Activated T-helper 1 cell treated with anti-CD3 and anti-CD28 coated beads, Interleukin-12 subunit alpha, Interleukin-12 subunit beta, Interleukin-2, Interleukin-4 antibody, amounts not matched to agents 30 ng/mL and 10 ng/mL and 1 ng/mL, durations not matched to agents 14 hours and 24 hours and 36 hours (primary cell): ENCODE measurements at places on chromosomes 6 and 20.

DNA sequence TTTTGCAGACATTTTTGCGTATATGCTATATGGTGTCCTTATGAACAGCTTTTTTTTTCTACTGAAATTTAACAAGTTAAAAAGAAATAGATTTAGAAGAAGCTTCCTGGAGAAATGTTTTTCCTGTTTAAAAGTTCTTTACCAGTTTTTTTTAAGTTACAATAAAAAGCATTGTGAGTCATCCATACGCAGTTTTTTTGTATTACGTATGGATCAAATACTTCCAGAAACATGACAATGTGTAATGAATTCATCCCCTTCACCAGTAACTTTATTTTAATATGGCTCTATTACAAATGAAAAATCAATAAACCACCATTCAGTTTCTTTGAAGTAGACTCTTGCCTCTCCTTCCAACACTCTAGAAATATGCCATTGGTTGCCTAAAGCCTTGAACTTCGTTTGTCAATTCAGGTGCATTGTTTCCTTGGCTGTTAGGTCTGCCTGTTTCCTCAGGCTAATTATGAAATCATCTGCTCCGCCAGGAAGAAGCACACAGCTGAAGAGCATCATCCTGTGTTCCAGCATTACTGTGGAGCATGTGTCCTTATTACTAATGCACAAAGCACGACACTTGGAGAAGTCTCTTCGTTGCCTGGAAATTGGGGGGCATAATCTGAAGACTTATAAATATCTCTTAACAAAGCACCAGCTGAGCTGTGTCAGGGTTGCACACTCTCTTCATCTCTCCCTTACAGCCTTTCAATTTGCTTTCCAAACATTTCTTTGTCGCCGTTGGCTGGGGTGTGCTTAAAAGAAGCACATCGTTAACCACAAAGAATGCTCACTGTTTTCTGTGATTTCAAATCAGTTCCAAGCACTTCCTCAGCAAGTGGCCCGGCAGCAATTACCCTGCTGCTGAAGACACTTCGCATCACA, 9.6 kb downstream of the MOXD1 start:
- DNase-seq, result no peak

DNA sequence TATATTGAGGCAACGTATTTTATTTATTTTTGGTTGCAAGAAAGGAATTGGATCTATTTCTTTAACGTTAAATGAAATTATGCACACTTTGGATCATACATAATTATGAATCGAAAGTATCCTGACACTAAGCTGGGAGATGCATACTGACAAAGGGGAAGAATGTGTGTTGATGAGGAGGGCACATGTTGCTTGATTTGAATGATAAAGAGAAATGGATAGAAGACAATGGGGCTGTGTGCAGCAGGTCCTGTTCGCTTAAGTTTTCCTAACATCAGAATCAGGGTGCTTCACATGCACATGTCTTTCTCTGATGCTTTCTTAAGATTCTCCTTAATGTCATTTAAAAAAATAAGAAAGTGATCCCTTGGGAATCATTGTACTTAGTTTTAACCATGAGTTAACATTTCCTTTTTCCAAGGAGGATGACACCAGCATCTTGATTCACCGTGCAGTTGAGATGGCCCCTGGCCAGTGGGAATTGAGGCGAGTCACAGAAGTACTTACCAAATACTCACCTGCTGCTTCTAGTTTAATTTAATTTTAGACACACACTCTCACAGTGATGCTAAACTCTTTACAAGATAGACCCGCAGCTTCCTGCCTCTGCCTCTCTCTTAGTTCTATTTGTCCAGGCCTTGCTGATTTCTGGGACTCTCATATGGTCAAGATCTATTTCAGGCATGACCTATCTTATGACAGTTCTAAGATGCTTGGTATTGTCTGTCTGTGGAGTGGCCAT, 116.5 kb downstream of the CLIC5 start:
- no peak for DNase-seq

- DNase-seq, result no peak
Observed at GRCh38 chr6:16277101-16277981, 39.0 kb downstream of the GMPR start.

- DNase-seq, result no peak
Observed at GRCh38 chr6:66496659-66497058, 789.6 kb upstream of the EYS start.

GRCh38 chr6:88361754-88362153, 195.6 kb upstream of the CNR1 start:
- no peak for DNase-seq

DNA sequence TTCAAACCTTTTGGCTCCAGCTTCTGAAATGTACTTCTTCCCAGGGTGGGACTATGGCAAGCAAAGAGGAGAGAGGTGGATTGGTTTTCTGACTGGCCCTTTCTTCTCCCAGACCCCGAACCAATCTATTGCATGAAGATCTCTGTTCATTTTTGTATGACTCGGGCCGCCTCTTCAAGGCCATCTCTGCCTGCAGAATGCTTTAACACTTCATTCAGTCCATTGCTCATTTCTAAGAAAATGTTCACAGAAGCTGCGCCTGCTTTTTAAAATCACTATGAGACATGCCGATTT, 1.6 kb downstream of the VGLL2 start:
- DNase-seq, result no peak

GRCh38 chr6:103874575-103874974, 985.1 kb downstream of the HACE1 start:
- no peak for DNase-seq

DNA sequence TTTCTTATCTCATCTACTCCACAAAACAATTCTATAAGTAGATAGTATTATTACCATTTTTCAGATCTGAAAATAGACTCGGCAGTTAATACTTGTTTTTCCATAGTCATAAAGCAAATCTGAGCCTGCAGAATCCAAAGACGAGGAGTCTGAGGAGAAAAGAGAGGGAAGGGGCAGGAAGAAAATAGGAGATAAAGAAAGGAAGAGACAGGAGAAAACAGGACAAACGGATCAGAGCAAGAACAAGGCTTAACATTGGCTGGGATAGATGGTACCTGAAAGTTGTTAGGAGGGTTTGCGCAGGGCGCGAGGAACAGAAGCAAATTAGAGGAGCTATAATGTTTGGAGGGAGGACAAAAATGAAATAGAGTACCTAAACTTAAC, 639 bp upstream of the PPIL1 start:
- no peak for DNase-seq

DNA sequence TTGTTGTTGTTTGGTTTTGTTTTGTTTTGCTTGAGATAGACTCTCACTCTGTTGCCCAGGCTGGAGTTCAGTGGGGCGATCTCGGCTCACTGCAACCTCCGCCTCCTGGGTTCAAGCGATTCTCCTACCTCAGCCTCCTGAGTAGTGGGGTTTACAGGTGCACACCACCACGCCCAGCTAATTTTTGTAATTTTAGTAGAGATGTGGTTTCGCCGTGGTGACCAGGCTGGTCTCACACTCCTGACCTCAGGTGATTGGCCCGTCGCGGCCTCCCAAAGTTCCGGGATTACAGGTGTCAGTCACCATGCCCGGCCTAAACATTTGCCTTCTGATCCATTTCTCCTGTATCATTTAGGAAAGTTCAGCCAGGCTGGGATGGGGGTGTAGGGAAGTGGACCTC, 17.7 kb downstream of the DUSP22 start:
- DNase-seq, result no peak

DNA sequence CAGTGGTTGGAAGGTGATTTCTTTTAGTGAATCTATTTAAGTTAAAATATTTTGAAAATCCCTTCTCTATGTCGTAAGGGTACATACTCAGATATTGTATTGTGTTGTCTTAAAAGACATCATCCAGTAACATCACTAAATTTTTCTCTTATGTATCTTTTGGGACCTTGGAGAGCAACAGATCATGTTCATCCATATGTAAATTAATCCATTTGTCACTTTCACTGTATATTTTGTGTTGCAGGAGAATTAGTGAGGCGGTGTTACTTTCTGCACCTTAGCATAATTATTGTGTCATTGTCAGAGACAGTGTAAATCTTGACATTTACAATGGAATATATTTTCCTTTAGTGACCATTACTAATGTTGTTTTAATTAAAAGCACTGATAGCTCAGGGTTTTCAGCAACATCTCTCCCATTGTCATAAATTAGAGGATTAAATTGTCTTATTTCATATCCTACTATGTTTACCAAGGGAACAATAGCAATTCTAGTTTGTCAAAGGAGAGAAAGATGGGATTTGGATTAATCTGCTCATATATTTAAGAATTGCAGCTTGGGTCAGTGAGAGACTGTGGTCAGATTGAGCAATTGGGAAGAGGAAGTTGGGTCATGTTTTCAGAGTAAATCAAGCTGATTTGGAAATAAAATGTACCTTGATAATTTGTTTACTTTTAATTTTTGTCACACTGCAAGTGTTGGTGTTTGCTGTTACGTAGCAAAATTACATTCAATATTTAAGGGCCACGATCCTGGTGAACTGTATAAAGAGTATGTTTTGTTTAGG, 22.7 kb downstream of the DOK5 start:
- no peak for DNase-seq

- DNase-seq, result no peak
Observed at GRCh38 chr20:23753589-23753988, 2.9 kb upstream of the CST1 start.

- no peak for DNase-seq
Observed at GRCh38 chr6:153668758-153669157, 370.3 kb upstream of the OPRM1 start.

DNA sequence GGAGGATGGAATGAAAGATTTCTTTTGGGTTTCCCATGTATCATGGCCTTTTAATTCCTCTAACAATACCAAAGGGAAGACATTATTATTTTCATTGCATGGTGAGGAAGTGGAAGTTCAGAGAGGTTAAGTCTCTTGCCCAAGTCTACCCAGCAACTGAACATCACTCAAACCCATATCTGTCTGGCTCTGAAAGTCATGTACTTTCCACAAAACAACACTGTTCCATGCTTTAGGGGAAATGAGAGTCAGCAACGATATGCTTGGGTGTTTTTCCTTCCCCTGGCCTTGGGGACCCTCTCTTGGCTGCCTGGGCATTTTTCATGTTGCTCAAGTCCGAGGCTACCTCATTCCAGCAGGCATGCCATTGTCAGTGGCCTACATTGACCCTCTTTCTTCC, 118.8 kb downstream of the ADTRP start:
- DNase-seq, result no peak

- no peak for DNase-seq
Observed at GRCh38 chr6:81093051-81093450, 659.4 kb downstream of the TENT5A start.

DNA sequence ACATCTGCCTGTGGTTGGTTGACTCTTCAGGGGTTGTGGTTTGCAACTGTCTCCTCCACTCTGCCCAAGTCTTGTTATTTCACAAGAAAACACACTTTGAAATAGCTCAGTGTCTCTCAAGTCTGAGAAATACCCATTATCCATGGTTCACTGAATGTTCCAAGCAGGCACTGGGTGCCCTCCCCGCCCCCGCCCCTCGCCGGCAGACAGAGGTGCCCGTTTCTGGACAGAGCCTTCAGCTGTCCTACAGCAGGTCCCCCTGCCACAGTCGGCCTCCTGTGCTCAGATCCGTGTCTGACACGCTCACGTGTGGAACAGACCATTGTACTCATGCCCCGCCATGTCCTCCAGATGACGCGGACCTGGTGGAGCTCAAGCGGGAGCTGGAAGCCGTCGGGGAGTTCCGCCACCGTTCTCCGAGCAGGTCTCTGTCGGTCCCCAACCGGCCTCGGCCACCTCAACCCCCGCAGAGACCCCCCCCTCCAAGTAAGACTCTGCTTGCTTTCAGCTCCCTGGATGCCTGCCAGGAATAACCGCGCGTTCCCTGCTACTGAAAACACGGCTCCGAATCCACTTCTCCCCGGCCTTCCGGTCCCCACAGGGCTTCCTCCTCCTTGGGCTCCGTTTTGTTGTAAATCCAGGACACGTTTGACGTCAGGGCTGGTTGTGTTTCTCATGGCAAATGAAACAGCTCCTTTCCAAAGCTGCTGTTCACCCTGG, 81.4 kb downstream of the SERAC1 start:
- DNase-seq, result peak; percentile 12

DNA sequence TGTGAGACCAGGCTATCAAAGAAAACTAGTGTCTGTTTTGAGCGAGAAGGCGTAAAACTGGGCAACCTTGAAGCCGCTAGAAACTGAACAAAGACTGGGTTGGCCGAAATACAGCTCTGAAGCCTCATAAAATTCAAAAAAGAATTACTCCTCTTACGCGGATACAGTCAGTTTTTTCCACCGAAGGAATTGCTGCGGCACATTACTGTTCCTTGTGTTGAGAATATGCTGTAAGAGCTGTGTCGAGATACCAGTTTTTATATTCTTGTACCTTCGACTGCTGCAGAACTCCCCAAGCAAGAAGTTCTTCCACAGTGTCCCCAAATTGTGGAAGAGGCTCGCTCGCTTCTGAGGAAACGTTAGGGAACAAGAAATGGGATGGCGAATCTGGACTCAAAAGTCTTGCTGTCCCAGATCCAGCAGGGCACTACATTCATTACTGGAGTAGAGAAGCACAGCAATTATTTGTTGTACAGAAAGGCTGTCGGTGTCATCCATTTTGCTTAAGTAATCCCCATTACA, 523 bp upstream of the COX7A2 start:
- no peak for DNase-seq

GRCh38 chr20:33649201-33649681, 12.9 kb upstream of the C20orf144 start:
- no peak for DNase-seq

- DNase-seq, result no peak
Observed at GRCh38 chr6:137693711-137694110, 173.3 kb upstream of the TNFAIP3 start.

DNA sequence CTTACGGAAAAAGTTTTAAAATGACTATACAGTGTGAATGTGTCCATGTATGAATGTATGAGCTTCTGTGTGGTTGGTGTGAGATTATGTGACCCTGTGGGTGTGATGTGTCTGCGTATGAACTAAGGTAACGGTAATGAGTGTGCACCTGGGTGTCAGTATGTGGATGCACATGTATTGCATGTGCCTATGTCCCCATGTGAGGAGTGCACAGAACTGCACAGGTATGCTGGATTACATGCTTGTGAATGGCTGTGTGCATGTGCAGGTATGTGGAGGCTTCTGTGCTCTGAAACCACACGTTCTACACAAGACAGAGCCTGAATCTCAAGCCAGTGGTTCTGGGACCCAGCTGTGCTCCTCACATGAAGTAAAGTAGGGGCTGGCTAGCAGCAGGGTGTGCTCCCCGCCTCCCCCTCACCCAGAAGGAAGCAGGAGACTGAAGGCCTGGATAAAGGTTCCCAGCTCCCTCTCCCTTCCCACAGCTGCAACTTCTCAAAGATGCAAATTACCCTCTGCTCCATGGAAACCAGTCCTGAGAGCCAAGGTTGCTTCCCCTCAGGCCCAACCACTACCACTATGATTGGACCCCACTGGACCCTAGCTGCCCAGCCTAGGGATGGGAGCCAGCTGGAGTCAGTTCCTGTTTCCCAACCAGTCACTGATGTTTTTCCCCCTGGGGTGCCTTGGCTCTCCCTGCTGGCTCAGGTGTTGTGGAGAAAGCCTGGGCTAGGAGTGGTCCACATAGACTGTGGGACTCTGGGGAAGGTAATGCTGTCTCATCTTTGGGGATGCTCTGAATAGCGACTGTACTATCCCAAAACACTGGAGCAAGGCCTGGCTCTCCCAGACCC, 24.8 kb upstream of the SPDEF start:
- no peak for DNase-seq
